ENCODE measurements at places on chromosomes 1 and 21. TPM values are rescaled to one million over a fixed set of nuclear protein-coding genes. Genes with fewer than 3 reads are reported as not detected.

Gene CD2
- total RNA-seq = 291 TPM

Gene LHX8
- total RNA-seq = not detected

Gene PADI2
- 0.12 TPM for total RNA-seq

Gene FASLG
- total RNA-seq = 3.7 TPM

Gene CCDC24
- 1.4 TPM for total RNA-seq

Gene GJA8
- total RNA-seq = not detected

Gene SMG7
- total RNA-seq = 63.4 TPM

Gene CD244
- total RNA-seq = 0.36 TPM

Gene OR2T33
- not detected for total RNA-seq

Gene NUCKS1
- total RNA-seq = 97.1 TPM

Gene DNAJC28
- 0.49 TPM for total RNA-seq

Gene RCSD1
- total RNA-seq = 65.6 TPM

Gene TEX38
- 0.55 TPM for total RNA-seq

Gene MYOG
- total RNA-seq = not detected

Gene NID1
- total RNA-seq = not detected

Gene OR2G3
- total RNA-seq = not detected

Gene XCL2
- 4.9 TPM for total RNA-seq

Gene CLIC6
- total RNA-seq = 0.31 TPM

Gene TIAM1
- total RNA-seq = 43.7 TPM

Gene AJAP1
- total RNA-seq = 0.21 TPM

Gene CCDC30
- total RNA-seq = 2.3 TPM

Gene CYP4A11
- total RNA-seq = not detected

Gene RIMS3
- 8.3 TPM for total RNA-seq

Gene ANGPTL3
- not detected for total RNA-seq

Gene WNT9A
- not detected for total RNA-seq

Gene PEAR1
- 0.53 TPM for total RNA-seq

Gene C8A
- not detected for total RNA-seq

Gene C1orf226
- 0.14 TPM for total RNA-seq

Gene RBM34
- 132 TPM for total RNA-seq

Gene HES2
- 1.1 TPM for total RNA-seq

Gene ELAVL4
- not detected for total RNA-seq

Gene C1orf74
- 3.5 TPM for total RNA-seq

Gene HSD3B1
- not detected for total RNA-seq

Gene MROH9
- total RNA-seq = not detected

Gene TMEM54
- not detected for total RNA-seq

Gene SYCP1
- not detected for total RNA-seq

Gene TNNT2
- total RNA-seq = not detected

Gene FCRL6
- not detected for total RNA-seq

Gene SPRTN
- total RNA-seq = 13.5 TPM

Gene TMEM52
- 0.64 TPM for total RNA-seq

Data from activated naive CD4-positive, alpha-beta T cell treated with anti-CD3 and anti-CD28 coated beads, Interleukin-2, amount 50 U/mL, for 72 hours (primary cell).